ENCODE measurements at places on chromosomes 13 and 19. TPM values are rescaled to one million over a fixed set of nuclear protein-coding genes. Genes with fewer than 3 reads are reported as not detected.

- DNase-seq, result no peak
These were observed 5.9 kb upstream of the ACOD1 start for GRCh38 chr13:76942363-76942762.

GRCh38 chr19:28289295-28290063, 923.5 kb downstream of the UQCRFS1 start:
- no peak for DNase-seq

- no peak for DNase-seq
These were observed 371.4 kb downstream of the KCNRG start for GRCh38 chr13:50386541-50387050.

DNA sequence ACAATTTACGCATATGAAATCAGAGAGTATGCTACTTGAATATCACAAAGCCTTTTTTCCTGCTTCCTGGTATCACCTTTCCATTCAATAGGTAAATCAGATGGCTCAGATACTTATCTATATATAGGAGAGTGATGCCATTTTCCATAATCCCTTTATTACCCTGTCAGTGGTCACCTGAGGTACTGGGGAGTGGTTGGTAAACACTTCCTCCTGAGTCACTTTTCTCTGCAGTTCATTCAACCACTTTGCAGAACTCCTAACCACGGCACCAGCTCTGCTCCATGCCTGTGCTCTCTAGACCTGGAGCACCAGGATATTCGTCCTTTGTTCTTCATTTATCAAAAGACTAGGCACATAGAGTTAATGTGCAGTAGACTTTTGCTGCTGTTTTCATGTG, 748.5 kb upstream of the KLHL1 start:
- no peak for DNase-seq

GRCh38 chr13:110265341-110265681, 41.6 kb downstream of the COL4A1 start:
- no peak for DNase-seq

DNA sequence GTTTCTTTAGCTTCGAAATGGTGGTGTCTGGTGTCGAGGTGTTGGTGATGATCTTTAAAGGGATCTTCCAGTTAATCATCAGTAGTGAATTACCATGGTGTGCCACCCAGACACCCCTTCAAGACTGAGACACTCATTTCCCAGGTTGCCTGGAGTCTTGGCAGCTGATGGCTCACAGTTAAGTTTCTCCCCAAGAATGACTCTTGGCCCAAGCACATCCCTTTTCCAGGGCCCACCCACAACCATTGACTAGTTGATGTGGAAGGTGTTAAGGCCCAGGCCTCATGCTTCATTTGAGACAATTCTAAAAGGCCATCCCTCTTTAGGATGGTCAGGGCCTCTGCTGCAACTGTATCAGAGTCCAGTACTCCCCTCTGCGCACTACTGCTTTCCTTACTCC, 145.5 kb downstream of the FOXO1 start:
- DNase-seq, result no peak

DNA sequence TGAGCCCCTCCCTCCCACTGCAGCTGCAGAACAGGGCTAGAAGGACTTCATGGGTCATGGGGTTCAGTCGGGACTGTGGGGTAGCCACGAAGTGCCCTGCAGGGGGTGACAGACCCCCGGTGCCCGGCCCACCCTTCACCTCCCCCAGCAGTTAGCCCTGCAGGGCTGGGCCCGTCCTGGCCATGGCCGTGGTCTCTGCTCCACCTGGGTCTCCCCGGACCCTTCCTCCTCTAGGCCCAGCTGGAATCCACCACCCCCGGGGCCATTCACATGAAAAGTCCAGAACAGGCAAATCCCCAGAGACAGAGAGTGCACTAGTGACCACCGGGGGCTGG, 17.3 kb downstream of the MKNK2 start:
- no peak for DNase-seq

DNA sequence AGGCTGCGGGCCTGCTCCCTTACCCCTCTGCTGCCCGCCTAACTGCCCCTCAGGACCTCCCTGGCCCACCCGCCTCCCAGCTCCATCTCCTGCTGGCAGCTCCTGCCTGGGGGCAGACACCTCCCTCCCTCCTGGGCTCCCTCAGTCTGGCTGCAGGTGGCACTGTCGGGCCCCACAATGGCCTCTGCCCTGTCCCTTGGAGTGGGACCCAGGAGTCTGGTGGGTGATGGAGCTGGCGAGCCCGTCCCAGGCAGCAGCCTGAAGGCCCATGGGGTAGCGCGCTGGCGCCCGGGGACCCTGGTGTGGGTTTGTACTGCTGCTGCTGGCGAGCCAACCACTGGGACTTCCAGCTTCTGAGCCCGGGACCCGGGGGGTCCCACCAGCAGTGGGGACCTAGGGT, 83.6 kb downstream of the KDM4B start:
- no peak for DNase-seq

GRCh38 chr13:84126671-84127171, 244.4 kb upstream of the SLITRK1 start:
- DNase-seq, result no peak

DNA sequence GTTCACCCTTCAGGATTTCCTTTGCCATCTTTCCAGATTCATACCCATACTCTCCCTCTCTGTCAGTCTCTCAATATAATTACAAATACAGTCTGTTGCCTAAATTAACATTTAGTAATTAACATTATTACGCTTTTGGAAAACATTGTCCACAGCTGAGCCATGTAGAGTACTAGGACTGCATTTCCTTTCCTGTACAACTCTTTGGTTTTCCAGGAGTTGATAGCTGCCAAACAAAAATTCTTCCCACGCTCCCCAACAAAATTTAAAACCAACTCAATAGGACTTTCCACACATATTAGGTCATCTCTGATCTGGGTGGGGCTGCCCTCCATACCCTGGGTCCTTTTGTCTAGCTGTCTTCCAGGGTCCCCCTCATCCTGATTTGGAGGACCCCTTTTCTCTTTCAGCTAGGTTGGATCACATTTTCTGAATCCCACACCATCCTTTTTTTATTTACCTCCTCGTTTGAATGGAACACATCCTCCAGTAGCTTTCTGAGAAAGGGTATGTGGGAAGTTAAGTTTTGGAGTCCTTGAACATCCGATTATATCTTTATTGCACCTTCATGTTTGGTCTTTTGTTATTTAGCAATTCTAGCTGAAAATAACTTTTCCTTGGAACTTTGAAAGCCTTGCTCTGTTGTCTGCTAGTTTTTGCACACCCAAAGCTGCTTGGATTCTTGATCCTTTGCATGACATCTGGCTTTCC, 17.7 kb downstream of the ONECUT3 start:
- no peak for DNase-seq

DNA sequence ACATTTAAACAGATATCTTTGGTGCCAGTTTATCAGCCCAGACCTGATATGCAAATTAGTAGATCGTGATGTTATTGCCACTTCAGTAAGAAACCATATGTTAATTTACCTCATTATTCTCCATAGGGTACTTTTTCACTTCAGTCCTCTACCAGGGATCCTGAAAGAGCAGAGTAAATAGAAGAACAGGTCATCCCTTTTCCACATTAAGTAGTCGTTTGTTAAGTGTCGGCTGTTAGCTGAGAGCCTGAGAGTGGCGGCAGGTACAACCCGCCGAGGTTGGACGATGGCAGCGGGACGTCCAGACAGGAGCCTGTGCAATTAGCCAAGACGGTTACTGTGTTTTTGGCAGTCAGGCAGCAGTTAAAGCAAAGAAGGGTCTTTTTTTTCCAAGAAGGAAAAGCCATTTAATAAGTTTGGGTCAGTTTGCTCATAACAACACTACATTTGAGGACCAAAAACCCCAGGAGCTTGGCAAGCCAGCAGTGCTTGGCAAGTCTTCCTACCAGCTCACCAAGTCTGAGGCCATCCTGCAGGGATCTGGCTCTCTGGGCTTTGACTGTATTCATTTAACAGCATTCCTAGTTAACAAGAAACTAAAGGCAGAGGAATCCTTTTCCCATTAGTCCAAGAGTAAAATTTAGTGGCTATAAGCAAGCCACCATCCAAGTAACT, 231.8 kb downstream of the SHISA2 start:
- DNase-seq, result no peak

GRCh38 chr19:33879818-33880575, 83.3 kb downstream of the KCTD15 start:
- DNase-seq, result peak; percentile 51

GRCh38 chr19:18144361-18144760, 8.6 kb upstream of the PIK3R2 start:
- no peak for DNase-seq

DNA sequence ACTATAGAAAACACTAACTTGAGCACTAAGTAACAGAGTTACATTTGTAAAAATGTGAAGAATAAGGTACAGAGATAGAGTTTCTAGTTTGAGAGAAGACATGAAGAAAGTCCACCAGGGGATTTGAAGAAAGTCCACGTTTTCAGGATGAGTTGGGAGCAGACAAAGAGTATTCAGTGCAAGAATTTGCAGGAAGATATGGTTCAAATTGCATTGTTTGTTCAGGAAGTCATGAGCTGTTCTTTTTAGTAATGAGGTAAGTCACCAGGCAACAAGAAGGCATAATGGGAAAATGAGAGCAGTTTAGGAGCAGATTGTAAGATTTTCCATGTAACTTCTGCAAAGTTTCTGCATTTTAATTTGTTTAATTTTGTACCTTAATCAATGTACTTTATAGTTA, 618.0 kb downstream of the DACH1 start:
- DNase-seq, result no peak

- peak; percentile 47 for DNase-seq
These were observed 88.7 kb downstream of the SCGB2B2 start for GRCh38 chr19:34588249-34588648.

- no peak for DNase-seq
These were observed at the start of gene CGB7 for GRCh38 chr19:49057636-49058234. Gene CGB7 (minus strand): TSS chr19:49057749. CDS start chr19:49055375, 2,374 bp downstream.

DNA sequence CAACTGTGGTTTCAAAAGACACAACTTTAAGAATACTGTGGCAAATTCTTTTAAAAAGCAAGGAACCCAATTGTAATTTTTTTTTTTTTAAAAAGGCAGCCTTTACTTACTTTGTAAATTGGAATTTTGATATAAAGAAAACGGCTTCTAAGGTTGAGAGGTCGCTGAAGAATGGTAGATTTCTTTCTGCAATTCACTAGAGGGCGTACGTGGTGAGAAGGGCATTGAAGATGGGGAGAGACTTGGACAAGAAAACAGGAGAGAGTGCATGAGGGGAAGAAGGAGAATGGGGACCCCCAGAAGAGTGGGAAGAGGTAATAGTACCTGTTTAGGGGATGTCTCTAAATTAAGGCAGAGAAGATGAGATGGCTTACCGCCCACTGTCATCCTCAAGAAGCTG, 33.5 kb upstream of the PABPC3 start:
- no peak for DNase-seq

DNA sequence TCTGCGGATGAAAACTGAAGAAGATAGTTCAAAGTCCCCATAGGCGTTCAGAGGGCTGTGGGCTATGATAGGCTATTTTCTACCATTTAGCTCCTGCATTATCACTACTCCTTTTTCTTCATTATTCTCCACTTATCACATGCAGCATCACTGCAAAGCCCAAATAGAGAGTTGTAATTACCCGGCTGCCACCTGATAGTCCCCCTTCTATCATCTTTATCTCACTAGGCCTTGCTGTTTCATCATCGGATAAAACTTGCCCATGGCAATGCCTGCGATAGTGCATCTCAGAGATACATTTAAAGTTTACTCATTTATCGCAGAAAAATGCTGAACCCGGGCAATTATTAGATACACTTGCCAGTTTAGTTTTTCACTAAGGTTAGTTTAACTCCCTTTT, 82.9 kb upstream of the SOX21 start:
- no peak for DNase-seq

GRCh38 chr13:32863596-32863995, 152.6 kb upstream of the KL start:
- no peak for DNase-seq

GRCh38 chr13:51004111-51004865, 94.7 kb downstream of the RNASEH2B start:
- no peak for DNase-seq

GRCh38 chr13:93416736-93417355, 190.2 kb downstream of the GPC6 start:
- DNase-seq, result no peak

GRCh38 chr19:5103061-5103701, 134.3 kb downstream of the KDM4B start:
- DNase-seq, result no peak

- DNase-seq, result no peak
These were observed 1.7 kb downstream of the TRAPPC5 start for GRCh38 chr19:7682175-7682855.

DNA sequence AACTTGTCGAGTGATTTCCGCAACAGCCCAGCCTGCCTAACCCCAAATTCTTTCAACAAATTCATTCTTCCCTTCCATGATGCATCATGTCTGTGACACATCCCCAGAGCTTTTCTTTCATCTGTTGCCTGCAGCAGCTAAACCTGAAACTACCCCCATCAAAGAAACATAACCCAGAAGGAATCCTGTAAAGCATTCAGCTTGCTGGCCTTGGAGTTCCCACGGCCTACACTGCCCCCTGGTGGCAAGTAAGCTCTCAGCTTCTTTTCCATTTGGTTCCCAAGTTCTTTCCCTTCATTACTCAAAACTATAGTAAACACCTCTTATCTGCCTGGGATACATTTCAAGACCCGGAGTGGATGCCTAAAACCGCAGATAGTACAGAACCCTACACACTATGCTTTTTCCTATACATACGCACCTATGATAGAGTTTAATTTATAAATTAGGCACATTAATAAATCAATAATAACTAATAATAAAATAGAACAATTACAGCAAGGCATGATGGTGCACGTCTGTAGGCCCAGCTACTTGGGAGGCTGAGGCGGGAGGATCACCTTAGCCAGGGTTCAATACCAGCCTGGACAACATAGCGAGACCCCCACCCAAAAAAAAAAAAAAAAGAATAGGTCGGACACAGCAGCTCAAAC, 7.4 kb downstream of the ETHE1 start:
- DNase-seq, result peak; percentile 58

DNA sequence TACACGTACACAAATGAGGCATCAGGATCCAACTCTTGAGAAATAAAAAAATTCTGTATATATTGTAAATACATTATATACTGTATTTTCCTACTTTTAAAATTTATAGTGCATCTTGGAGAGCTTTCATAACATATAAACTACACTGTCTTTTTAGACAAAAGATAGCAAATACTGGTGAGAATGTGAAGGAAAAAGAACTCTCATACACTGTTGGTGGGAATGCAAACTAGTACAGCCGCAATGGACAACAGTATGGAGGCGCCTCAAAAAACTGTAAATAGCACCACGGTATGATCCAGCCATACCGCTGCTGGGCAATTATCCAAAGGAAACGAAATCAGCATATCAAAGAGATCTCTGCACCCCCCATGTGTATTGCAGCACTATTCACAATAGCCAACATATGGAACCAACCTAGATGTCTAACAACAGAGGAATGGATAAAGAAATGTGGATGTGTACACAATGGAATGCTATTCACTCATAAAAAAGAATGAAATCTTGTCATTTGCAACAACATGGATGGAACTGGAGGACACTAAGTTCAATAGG, 292.4 kb downstream of the EFNB2 start:
- no peak for DNase-seq

Gene SIGLEC9
- total RNA-seq, result 3.4 TPM

Gene TNFSF13B
- 3.2 TPM for total RNA-seq

Gene CYP2B6
- not detected for total RNA-seq

Gene RFPL4A
- not detected for total RNA-seq

Gene GET3
- 64.6 TPM for total RNA-seq

Gene SAE1
- 44.6 TPM for total RNA-seq

Gene ADGRE3
- total RNA-seq, result 0.44 TPM

Gene MAB21L1
- total RNA-seq, result 7.7 TPM

Gene TNNT1
- total RNA-seq, result 7.2 TPM

Gene ARL11
- 0.98 TPM for total RNA-seq

All from breast epithelium (tissue), 4 donors.